ENCODE measurements at places on chromosomes 4 and X. TPM values are rescaled to one million over a fixed set of nuclear protein-coding genes. Genes with fewer than 3 reads are reported as not detected.

CCKAR gene
- 1.2 TPM for total RNA-seq

- H3K27ac ChIP-seq = no peak overlapping the region
- no peaks in the 10 kb centered on the region for H3K27me3 ChIP-seq
- no peak for DNase-seq
- H3K4me1 ChIP-seq = peaks cover 5% of the 10 kb centered on the region
- no peaks in the 10 kb centered on the region for H3K36me3 ChIP-seq
Observed at GRCh38 chrX:48834383-48834709, 1.1 kb downstream of the PCSK1N start.

ARR3 gene
- total RNA-seq = not detected

DNA sequence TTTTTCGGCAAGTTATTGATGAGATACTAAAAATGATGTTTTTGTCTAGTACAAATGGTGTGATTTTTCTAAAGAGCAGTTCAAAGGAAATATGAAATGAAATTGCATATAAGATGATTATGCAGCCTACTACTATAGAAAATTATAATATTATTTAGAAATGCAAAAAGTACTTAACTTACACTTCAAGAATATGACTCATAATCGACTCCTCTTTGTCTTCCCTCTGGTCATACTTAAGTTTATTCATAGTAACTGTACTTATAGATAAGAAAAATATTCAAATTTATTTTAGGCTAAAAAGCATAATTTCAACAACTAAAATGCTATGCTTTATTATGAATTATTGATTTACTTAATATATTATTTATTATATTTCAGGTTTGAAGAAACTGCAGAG lies 33.2 kb downstream of the CEP44 start:
- no peak overlapping the region for H3K4me3 ChIP-seq
- H3K27me3 ChIP-seq = no peaks in the 10 kb centered on the region
- no peaks in the 10 kb centered on the region for H3K4me1 ChIP-seq
- H3K36me3 ChIP-seq = peaks cover 7% of the 10 kb centered on the region

AREG gene
- total RNA-seq = 54.3 TPM

DNA sequence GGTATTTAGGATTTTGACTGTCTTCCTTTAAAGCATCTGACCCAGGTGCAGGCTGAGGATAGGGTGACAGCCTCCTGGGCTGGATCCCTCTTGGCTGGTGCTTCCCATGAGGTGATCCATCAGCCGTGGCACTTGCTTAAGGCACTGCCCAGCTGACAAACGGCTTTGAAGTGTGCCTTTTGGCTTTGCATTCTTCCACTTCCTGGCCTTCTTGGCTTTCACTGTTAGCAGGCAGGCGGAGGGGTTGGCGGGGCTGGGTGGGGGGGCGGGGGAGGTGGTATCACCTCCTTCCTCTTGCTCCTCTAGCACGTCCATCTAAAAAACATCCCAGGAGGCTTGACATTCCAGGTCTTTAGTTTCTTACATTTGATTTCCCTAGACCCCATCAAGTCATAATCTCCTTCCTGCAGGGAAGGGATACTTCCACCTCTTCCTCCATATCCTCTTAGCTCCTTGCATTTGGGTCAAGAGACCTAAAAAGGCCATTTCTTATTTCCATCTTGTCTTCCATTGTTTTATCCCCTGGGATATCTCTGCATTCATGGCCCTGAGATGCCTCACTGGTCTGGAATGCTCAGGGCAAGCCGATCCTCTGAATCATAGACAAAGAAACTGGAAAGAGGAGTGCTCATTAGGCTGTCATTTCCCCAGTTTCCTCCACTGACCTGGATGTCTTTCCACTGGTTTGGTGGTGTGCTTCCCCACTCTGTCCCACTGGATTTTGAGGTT lies 11.3 kb upstream of the APLN start:
- no peak overlapping the region for H3K4me3 ChIP-seq
- no peaks in the 10 kb centered on the region for H3K36me3 ChIP-seq
- peak overlapping the region; percentile 66 for H3K27ac ChIP-seq
- peaks cover 21% of the 10 kb centered on the region for H3K4me1 ChIP-seq
- no peaks in the 10 kb centered on the region for H3K27me3 ChIP-seq

DNA sequence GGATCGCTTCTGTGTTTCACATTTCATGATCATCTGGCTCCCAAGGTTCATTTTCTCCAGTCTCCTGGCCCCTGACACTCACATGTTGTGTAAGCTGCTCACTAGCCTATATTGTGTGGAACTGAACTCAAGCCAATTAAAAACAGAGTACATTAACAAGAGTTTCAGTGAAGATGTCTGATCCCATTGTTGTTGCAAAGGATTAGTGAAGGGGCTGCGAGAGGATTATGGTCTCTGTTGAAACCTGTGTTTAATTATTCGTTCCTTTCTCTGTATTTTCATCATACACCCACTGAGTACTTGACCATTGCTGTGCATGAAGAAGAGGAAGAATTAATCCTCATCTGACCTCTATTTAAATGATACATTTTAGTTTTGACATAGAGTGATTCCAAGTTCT lies 54.7 kb downstream of the AFF2 start:
- no peak for DNase-seq
- no peak overlapping the region for H3K4me3 ChIP-seq
- H3K4me1 ChIP-seq = no peaks in the 10 kb centered on the region
- H3K27me3 ChIP-seq = no peaks in the 10 kb centered on the region

GRCh38 chr4:122152711-122153226 lies 638 bp downstream of the BLTP1 start:
- DNase-seq = no peak
- peaks cover 13% of the 10 kb centered on the region for H3K4me1 ChIP-seq
- H3K27ac ChIP-seq = peak overlapping the region; percentile 85
- H3K27me3 ChIP-seq = no peaks in the 10 kb centered on the region
- no peaks in the 10 kb centered on the region for H3K36me3 ChIP-seq

- H3K27ac ChIP-seq = no peak overlapping the region
- H3K4me3 ChIP-seq = no peak overlapping the region
- peaks cover 19% of the 10 kb centered on the region for H3K36me3 ChIP-seq
- no peaks in the 10 kb centered on the region for H3K27me3 ChIP-seq
- no peaks in the 10 kb centered on the region for H3K4me1 ChIP-seq
- DNase-seq = no peak
Observed at GRCh38 chrX:24063488-24063887, 8.7 kb downstream of the EIF2S3 start.

VBP1 gene
- total RNA-seq = 15.0 TPM

TMEM144 gene
- 24.2 TPM for total RNA-seq

NCAPG gene
- total RNA-seq = not detected

- peaks cover 7% of the 10 kb centered on the region for H3K4me1 ChIP-seq
- H3K27ac ChIP-seq = no peak overlapping the region
- no peak for DNase-seq
- no peak overlapping the region for H3K4me3 ChIP-seq
- H3K27me3 ChIP-seq = no peaks in the 10 kb centered on the region
- peaks cover 46% of the 10 kb centered on the region for H3K36me3 ChIP-seq
Observed at GRCh38 chr4:7773401-7774180, 166.1 kb downstream of the AFAP1 start.
